ENCODE measurements at places on chromosomes 7 and 10.

DNA sequence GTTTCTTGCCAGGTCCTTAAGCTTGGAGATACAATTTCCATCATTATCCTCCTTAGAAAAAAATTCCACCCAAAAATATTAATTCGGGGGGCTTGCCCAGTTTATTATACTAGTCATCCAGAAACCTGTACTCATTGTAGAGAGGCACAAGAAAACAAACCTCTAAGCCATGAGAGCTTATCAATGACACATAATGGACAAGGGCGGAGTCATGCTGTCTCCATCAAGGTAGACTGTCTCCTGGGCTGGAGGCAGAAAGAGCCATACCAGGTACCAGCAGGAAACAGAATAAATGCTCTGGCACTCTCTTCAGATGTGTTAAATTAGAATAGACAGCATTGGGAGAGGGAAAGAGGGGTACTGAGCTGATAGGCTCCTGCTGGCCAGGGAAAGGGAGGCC lies 69.8 kb upstream of the GSDME start:
- no peak for DNase-seq

DNA sequence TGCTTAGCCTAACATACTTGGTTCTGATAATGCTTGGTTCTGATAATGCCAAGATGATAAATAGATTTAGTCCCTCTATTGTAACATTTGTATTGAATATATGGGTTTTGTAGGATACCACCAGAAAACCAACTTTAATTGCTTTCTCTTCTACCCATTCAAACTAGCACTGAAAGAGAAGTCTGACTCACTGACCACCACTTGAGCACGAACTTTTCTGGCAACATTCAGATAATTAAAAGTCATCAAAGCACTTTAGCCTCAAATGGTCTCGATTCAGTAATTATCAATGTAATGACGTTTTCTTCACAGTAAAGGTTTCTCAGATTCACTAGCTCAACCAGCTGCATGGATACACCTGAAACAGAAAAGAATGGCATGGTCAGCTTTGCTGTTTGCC lies 63.0 kb downstream of the HDAC9 start:
- no peak for DNase-seq

GRCh38 chr7:155941688-155942087 lies 129.4 kb upstream of the SHH start:
- no peak for DNase-seq

GRCh38 chr7:43868681-43869005 lies 674 bp downstream of the MRPS24 start:
- DNase-seq = no peak

- no peak for DNase-seq
Observed at GRCh38 chr10:127414024-127414423, 135.1 kb upstream of the NPS start.
